ENCODE measurements at places on chromosomes 16 and 17.

DNA sequence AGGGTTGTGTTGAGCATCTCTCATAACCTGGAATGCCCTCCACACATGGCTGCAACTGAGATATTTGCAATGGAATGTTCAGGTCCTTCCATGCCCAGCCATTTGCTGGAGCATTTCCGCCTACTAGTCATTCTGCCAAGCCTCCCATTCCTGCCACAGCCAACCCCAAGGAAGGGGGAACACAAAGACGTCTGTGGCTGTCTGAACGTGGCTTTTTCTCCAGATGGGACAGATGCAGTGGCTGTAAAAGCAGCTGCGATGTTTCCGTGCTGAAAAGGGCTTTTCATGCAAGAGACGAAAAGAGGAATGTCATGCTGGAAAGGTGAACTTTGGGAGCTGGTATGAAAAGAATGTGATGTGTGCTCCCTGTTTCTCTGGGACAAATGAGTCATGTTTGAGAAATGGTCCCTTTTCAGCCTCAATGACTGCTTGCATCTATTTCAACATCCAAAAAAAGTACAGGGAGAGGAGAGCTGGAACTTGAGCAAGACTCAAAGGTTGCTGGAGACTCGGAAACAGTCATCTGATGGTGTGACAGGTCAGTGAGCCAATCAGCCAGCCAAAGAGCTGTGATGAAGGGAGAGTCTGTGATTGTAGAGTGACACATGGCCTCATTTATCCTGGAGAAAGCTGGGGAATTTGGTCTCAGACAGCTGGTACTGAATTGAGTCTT is 208.9 kb downstream of the SHISA9 start:
- ATAC-seq, result no peak

GRCh38 chr17:50681263-50682200 is 26.2 kb downstream of the ANKRD40 start:
- peak; percentile 84 for ATAC-seq

DNA sequence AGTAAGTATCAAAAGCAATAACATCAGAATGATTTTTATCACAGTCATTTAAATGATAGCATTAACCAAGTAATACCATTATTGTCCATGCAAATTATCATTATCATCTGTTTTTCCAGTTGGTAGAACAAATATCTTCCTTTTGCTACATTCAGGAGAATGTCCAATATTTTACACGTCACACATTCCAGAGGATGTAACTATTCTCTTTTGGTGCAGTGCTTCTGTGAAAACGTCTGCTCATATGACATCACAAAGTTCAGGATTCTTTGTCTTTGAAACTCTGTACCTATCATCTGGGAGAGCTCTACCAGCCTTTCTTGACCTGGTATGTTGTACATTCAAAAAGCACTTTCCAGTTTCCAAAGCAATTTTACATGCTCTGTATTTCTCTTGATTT is 40.2 kb upstream of the PITPNM3 start:
- no peak for ATAC-seq

DNA sequence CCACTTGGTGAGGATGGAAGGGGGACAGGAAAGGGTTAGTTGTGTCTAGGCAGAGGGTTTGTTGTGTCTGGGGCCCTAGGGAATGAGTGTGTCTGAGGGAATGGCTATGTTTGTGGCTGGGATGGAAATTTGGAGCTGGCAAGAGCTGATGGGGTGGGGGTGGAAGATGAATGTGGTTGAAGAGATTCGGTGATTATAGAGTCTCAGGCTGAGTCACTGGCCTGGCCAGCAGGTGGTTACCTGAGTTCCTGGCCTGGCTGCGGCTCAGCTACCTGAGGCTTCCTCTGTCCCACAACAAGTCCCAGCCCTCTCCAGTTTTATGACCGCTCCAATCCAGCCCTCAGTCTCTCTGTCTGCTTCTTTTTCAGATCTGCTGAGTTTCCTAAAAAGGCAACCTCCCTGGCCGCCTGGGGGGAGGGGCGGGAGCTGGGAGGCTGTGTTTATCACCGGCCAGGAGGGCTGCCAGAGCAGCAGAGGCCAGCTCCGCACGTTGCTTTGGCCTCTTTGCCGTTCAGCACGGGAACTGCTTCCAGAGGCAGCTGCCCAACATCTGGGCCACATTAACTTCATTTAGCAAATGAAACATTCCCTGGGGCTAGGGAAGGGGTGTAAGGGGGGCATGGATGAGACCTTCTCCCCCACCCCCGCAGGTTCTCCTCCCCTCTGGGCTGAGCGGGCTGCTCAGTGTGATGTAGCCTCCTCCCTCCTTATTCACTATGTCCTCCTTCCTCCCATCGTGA is 21.8 kb downstream of the ITGB3 start:
- peak; percentile 68 for ATAC-seq

DNA sequence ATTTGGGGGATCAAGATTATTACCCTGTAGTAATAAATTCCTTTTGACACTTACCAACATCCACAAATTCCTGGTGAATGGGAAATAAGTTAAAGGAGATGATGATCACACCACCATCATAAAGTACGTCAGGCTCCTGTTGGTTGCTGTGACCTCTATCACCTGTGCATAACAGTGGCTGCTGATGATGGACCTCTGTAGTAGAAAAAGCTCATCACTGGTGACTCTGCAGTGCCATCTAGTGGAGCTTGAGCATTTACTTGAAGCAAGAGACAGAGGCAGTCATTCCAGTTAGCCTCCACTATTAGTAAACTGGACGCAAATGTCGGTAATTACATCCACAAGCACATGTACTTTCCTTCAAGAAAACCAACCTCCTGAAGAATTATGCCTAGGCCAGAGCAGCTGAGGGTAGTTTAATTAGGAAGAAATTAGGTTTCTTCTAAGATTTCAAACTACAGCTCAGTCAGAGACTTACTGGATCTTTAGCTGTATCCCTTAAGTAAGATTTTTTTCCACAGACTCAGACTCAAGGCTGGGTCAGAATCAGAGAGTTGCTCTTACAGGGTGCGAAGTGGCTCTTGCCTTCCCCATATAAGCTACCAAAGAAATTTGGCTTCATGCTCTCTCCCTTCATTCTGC is 39.3 kb downstream of the CYB561 start:
- peak; percentile 90 for ATAC-seq

DNA sequence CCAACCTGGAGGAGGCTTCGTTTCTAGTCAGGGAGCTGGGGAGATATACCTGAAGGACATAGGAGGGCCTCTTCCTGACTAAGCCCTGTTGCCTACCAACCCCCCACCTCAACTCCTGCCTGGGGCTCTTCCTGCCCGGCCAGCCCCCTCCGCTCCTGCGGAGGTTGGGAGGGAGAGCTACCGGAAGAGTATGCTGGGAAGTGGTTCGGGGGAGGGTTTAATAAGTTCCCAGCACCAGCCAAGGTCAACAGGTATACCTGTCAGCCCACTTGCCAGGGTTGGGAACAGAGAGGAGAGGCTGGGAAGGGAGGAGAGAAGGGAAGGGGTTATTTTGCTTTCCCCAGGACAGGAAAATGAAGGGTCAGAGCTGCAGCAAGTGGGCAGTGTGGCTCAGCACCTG is 4.7 kb downstream of the PPP1R1B start:
- ATAC-seq, result no peak

GRCh38 chr17:83155128-83156121 is 76.0 kb downstream of the METRNL start:
- peak; percentile 70 for ATAC-seq

DNA sequence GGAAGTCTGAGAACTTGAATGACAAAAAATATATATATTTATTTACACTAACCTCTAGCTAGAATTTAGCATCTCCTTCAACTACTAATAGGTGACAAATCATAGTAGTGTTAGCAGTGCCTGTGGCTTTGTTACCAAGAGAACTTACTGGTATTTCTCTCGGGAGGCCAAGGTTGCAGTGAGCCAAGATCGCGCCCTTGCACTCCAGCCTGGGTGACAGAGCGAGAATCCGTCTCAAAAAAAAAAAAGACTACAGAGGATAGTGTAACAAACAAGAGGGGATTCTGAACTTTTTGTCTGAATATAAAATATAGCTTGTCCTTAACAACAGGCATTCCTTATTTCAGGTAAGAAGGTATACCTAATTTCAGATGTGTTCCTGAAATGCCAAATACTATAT is 1.3 kb upstream of the SUZ12 start:
- no peak for ATAC-seq

Data from SK-N-SH treated with all-trans-retinoic acid at 6 μM for 48 hours (cell line).